Stimulated activated CD8-positive, alpha-beta memory T cell treated with anti-CD3 and anti-CD28 coated beads, Interleukin-4, amount 100 ng/mL, for 4 hours (primary cell): ENCODE measurements at places on chromosomes 3 and 15.

DNA sequence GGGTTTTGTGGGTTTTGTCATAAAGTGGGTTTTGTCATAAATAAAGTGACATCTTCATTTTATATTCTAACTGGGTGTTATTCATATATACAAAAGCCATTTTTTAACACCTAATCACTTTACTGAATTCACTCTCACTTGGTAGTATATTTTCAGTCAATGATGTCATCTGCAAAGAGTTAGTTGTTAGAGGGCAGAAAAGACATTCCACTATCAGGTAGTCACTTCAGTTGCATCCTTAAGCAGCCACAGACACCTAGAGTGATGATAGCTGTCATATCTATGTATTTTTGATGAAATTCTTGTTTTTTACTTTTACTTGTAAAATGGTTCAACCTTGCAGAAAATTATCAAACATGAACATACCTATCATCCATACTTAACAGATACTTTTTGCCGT, 89.0 kb downstream of the DHX36 start:
- no peak for DNase-seq

DNA sequence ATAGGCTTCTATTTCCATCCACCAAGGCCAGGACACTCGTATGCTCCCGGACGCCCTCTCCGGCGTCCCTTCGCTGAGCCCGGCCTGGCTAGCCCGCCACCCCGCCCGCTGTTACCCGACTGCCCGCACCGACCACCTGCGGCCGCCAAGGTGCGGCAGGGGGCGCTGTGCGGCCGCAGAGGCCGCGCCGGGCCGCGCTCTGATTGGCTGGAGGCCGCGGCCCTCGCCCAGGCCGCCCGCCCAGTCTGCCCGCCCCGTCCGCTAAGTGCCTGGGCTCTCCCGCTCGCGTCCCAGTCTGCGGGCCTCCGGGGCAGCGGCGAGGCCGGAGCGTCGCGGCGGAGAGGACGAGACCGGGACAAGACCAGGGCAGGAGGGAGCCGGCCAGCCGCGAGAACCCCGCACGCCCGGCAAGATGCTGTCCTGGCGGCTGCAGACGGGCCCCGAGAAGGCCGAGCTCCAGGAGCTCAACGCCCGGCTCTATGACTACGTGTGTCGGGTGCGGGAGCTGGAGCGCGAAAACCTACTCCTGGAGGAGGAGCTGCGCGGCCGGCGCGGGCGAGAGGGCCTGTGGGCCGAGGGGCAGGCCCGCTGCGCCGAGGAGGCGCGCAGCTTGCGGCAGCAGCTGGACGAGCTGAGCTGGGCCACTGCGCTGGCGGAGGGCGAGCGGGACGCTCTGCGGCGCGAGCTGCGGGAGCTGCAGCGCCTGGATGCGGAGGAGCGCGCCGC, at the start of gene SYNM:
TSS of gene SYNM (plus strand) at position 293 of the 726 bp plus-strand sequence. CDS start at position 413, 120 bp downstream.
- DNase-seq, result no peak

- DNase-seq, result no peak
Measured at GRCh38 chr3:129409541-129409940, 18.9 kb downstream of the EFCAB12 start.

DNA sequence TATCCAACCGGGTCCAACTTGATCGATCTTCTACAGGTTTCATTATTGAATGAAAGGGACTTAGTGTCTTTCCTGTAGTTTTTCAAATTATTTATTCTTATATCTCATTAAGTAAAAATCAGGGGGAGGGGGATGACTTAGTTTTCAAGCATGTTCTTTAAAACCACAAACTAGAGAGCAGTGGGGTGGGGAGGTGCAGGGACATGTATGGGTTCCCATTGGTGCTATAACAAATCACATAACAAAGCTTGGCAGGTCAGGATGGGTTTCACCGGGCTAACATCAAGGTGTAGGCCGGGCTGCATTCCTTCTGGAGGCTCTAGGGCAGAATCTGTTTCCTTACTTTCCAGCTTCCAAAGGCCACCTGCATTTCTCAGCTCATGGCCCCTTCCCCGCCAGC, 32.7 kb downstream of the CCNL1 start:
- no peak for DNase-seq

DNA sequence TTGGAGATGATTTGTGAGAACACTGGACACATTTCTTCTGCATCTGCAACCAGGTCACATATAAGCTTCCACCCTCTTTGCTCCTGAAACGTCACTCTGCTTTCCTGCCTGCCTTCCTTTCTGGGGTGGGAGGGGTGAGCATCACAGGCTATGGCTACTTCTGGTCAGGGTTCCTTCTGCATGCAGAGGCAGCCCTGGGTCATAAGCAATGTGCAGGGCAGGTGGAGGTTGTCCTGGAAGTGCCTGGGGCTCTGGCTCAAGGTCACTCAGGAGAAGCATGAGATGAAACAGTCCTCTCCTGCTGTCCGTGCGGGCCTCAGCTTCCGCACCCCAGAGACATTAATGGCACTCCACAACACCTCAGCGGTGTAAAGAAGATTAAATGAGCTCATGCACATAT, 15.1 kb downstream of the SLC6A20 start:
- DNase-seq, result no peak

- no peak for DNase-seq
Measured at GRCh38 chr3:125608419-125608818, 13.1 kb upstream of the OSBPL11 start.

- DNase-seq, result no peak
Measured at GRCh38 chr15:42020713-42021273, at the start of gene PLA2G4E. Gene PLA2G4E (minus strand): TSS chr15:42021042. CDS start chr15:42021030, 12 bp downstream.

- DNase-seq, result no peak
Measured at GRCh38 chr3:13093687-13094086, 20.5 kb upstream of the IQSEC1 start.

DNA sequence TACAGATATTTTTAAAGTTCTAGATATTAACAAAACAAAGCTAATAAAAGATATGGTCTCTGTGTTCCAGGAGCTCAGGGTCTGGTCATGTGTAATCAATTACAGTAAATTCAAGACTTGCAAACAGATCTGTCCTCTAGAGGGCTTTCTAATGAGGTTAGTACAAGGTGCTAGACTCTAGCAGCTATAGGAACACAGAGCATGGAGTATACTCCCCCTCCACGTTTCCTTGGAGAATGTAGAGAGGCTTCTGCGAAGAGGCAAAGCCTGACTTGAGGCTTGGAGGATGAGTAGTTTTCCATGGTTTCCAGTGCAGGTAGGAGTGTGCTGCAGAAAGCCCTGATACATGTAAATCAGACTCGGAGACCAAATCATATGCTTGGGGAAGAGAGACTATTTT, 32.7 kb upstream of the DLG1 start:
- no peak for DNase-seq

- DNase-seq, result no peak
Measured at GRCh38 chr15:25955628-25956027, 92.5 kb upstream of the ATP10A start.

DNA sequence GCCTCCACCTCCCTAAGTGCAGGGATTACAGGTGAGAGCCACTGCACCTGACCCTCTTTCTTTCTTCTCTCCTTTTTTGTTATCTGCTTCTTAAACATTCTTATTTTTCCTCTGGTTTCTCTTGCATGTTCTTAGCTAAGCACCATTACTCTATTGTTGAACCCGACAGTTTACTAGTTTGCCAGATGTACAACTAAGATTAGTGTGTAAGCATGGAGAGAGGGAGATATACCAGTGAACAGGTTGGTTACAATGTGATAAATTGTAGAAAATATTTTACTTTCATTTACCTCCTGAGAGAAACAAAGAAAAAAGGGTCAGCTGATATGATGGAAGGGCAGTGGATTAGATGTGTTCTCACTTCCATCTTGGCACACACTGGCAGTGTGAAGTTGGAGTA, 4.9 kb downstream of the HAUS2 start:
- DNase-seq, result no peak

GRCh38 chr15:70153921-70154717, 56.4 kb upstream of the TLE3 start:
- no peak for DNase-seq

DNA sequence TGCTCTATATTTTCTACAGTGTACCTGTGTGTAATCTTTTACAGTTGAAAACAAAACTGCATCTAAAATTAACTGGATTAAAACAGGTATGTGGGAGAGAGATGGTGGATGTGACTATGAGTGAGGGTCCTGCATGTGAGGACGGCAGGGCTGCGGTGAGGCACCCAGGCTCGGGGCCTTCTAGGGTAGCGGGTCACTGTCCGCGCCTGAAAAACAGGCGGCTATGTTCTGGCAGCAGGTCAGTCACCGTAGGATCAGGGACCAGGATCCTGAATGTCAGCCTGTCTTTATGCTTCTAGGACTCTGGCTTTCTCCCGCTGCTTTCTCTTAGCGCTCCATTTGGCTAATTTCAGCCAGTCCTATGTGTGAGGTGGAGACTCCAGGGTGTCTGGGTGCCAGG, 12.6 kb downstream of the TMEM40 start:
- no peak for DNase-seq

- no peak for DNase-seq
Measured at GRCh38 chr3:16307832-16308531, 43.0 kb downstream of the OXNAD1 start.

GRCh38 chr15:36818260-36818659, 238.8 kb downstream of the CDIN1 start:
- no peak for DNase-seq

GRCh38 chr3:14351617-14352001, 50.8 kb upstream of the SLC6A6 start:
- DNase-seq, result no peak

DNA sequence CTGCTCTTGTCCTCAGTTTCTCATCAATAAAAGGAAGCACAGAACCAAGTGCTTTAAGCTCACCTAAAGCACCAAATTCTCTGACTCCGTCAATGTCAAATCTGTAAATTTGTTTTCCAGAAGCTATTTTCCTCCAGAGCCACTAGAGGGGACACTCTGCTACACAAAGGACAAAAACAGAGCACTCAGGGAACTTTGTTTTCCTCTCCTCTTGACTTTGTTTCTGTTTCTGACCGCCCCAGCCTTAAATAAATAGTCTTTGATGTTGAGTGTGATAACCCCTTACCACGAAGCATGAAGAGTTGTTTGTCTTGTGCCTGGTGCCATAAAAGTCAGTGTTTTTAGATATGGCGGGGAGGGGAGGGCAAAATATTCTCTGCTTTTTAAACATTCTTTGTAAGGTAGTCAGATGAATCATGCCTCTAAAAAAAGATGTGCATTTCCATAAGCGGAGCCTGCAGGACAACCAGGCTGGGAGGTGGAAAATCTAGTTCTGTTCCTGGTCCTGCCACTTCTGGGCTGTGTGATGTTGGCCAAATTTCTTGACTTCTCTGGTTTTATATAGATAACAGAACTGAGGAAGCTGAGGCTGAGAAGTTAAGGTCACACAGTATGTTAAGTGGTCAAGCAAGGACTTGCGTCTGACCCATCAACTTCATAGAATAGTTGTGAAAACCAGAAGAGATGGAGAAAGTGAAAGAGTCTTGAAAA, 7.3 kb upstream of the ZBTB38 start:
- DNase-seq, result no peak

GRCh38 chr15:86231864-86232721, 152.4 kb downstream of the AGBL1 start:
- DNase-seq, result no peak

GRCh38 chr3:71543371-71544016, 40.0 kb downstream of the FOXP1 start:
- DNase-seq, result no peak

DNA sequence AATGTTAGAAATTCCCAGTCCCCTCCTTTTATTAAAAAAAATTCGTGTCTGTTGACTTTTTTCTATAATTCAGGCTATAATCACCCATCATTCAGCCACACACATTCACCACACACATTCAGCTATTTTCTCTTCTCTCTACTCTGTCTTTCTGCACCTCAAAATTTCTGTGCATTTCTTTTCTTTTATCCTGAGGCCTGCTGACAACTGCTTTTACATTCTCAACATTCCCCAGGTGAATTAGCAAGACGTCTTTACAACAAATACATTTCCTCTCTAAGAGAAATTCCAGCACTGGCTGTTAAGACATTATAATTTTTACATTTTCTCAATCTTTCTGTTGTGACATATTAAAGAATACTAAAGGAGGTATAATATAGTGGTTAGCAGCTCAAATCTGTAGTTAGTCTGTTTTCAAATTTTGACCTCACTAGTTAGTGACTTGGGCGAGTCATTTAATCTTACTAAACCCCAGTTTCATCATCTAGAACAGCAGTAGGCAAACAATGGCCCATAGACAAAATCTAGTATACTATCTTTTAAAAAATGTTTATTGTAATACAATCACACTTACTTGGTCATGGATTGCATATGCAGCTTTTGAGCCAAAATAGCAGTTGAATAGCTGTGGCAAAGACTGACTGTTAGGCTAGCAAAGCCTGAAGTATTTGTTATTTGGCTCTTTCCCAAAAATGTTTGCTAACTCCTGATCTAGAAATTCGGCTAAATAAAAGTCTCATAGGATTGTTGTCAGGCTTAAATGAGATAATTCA, 350.7 kb downstream of the NSUN3 start:
- no peak for DNase-seq

- DNase-seq, result no peak
Measured at GRCh38 chr15:67812241-67812644, 13.1 kb upstream of the SKOR1 start.
